ENCODE measurements at places on chromosomes 6 and 20.
A peak's percentile ranks its signal among the peaks of the same experiment; 100 is the strongest.

- DNase-seq = no peak
These were observed 54.8 kb downstream of the GPX5 start for GRCh38 chr6:28580475-28580874.

- no peak for DNase-seq
These were observed 4.9 kb downstream of the TM9SF4 start for GRCh38 chr20:32114305-32114960.

- no peak for DNase-seq
These were observed 198.9 kb downstream of the SYNDIG1 start for GRCh38 chr20:24668384-24668702.

- no peak for DNase-seq
These were observed 242.2 kb downstream of the NRN1 start for GRCh38 chr6:5764401-5764955.

GRCh38 chr6:144746902-144747469 lies 461.9 kb downstream of the UTRN start:
- no peak for DNase-seq

- DNase-seq = no peak
These were observed 52.6 kb downstream of the GFRAL start for GRCh38 chr6:55379895-55380294.

GRCh38 chr6:145028144-145028818 lies 707.0 kb downstream of the EPM2A start:
- DNase-seq = peak; percentile 33

DNA sequence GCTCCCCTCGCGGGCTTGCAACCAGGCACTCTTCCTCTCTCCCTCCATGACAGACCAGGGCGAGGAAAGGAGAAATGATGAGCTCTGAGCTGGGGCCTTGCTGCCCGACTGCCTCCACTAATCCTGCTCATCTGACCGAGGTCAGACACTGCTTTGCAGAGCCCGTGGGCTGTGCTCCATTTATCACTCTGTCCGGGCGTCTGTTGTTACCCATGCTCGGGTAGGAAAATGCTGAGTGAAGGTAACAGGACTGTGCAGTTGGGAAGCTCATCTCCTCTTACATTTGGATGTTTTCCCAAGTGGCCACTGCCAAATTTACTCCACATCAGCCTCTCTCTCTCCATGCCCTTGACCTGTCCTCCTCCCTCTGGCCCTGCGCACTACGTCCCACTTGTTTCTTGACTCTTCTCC lies 14.6 kb downstream of the RPS6KA2 start:
- no peak for DNase-seq

GRCh38 chr6:45586216-45587171 lies 208.8 kb upstream of the SUPT3H start:
- no peak for DNase-seq

- no peak for DNase-seq
These were observed 236.0 kb upstream of the JAG1 start for GRCh38 chr20:10909803-10910202.

DNA sequence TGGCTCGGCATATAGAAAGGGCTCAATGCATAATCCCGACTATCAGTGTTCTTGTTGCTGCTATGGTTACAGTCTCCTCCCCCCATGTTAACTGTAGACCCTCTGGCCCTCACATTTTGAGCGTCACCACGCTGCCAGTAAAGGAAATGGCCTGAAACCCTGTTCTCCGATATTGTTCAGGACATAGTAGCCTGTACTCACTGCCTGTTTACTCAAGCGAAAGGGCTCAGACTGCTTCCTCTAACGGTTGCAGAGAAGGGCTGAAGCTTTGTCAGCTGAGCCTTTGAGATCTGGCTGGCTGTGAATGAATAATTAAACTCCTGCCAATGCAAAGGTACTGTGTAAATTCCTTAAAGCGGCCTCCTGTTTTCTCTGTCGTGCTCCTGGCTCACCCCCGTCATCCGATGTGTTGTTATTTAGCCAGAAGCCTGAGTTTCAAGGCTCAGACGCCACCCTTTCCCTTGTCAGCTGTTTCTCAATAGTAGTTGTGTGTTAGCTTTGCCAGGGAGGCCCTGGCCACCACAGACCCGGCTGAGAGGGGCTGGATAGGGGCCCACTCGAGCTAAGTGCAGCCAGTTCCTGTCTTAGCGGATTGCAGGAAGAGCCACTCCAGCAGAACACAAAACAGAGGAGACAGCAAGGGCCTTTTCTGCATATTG lies 31.2 kb upstream of the RALGAPA2 start:
- DNase-seq = peak; percentile 58

GRCh38 chr6:69063401-69063800 lies 428.3 kb downstream of the ADGRB3 start:
- DNase-seq = no peak

DNA sequence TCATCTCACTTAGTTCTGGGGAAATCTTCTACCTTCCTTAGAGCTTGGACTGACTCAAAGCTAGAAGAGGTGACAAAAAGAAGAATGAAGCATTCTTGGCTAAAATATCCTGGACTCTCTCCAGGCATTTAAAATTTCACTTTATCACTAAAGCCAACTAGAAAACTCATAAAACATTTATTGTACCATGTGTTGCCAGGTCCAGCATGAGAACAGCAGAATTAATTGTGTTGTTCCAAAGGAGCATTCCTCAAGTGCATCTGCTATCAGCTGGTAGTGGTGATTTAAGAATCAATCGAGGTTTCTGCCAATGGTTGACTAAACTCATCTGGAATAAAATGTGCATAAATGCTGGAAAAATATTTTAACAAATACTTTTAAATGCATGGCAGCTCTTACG lies 147.3 kb upstream of the SSTR4 start:
- no peak for DNase-seq

DNA sequence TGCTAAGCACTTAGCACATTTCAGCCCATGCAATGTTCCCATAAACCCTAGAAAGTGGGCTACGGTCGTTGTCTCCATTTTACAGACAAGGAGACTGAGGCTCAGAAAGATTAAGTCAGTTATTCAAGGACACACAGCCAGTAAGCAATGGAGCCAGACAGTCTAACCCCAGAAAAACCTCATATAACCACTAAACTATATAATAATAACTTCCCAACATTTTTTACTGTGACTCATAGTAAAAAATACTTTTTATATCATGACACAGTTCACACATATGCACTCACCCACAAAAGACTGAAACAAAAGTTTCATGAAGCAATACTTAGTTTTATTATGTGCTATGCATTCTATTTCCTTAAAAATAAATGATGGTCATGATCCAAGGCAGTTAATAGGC lies 66.2 kb upstream of the EYA2 start:
- DNase-seq = no peak

- DNase-seq = no peak
These were observed 160.4 kb upstream of the SLC22A16 start for GRCh38 chr6:110636781-110637180.

DNA sequence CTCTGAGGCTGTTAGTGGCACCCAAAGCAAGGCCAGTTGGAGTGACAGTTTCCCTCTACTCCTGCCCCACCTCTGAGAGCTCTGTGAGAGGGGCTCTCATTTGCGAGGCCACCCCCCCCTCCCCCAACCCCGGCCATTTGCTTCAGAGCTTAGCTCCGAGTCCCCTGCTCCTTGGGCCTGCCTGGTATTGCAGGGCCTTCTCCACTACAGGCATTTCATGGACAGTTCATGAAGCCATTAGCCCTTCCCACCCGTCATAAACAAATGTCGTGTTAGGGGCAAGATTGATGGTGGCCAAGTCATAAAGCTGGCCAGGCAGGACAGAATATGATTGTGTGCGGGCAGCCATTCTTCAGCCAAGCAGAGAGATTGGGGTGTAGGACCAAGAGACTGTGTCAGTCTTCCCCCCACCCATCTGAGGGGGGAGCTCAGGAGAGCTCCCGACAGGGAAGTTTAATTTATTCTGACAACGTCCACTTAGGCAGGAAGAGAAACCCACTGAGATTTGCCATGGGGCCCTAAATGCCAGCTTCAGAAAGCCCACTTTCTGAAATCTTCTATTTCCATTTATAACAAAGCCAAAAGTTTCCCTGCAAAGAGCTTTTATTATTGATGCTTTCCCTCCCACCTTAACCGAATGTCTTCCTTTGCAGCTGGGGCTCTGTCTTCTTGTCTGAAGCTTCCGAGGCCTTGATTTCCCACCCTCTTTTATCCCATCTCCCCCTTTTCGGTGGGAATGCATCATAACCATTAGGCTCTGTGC lies 7.2 kb downstream of the FOXC1 start:
- DNase-seq = no peak

DNA sequence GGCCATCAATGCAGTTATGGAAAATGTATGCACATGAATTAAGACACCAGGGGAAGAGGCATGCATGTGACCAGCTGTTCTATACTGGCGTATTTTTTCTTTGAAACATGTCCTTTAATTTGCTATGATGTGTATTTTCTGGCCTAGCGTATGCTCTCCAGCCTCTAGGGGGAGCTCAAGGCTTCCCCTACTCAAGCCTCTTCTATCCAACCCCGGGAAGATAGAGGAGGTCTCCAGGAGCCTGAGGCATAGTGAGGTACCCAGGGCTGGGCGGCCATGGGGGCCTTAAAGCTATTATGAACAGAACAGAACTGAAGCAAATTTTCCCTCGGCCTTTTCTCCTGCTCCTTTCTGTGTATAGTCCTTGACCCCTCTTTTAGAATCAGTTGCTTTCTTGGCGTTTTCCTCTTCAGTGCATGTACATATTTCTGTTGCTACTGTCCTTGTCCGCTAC lies 528.9 kb downstream of the MAFB start:
- DNase-seq = peak; percentile 46

GRCh38 chr6:139028658-139029469 lies at the start of gene ABRACL:
Gene ABRACL, plus strand, starts transcription at chr6:139028745. Its CDS starts 5,416 bp downstream, at chr6:139034161.
- DNase-seq = peak; percentile 69

GRCh38 chr6:149264629-149265028 lies 52.9 kb upstream of the TAB2 start:
- no peak for DNase-seq

- no peak for DNase-seq
These were observed 113.6 kb upstream of the EMILIN3 start for GRCh38 chr20:41480054-41480770.

- no peak for DNase-seq
These were observed 7.5 kb downstream of the VGLL2 start for GRCh38 chr6:117272891-117273290.

DNA sequence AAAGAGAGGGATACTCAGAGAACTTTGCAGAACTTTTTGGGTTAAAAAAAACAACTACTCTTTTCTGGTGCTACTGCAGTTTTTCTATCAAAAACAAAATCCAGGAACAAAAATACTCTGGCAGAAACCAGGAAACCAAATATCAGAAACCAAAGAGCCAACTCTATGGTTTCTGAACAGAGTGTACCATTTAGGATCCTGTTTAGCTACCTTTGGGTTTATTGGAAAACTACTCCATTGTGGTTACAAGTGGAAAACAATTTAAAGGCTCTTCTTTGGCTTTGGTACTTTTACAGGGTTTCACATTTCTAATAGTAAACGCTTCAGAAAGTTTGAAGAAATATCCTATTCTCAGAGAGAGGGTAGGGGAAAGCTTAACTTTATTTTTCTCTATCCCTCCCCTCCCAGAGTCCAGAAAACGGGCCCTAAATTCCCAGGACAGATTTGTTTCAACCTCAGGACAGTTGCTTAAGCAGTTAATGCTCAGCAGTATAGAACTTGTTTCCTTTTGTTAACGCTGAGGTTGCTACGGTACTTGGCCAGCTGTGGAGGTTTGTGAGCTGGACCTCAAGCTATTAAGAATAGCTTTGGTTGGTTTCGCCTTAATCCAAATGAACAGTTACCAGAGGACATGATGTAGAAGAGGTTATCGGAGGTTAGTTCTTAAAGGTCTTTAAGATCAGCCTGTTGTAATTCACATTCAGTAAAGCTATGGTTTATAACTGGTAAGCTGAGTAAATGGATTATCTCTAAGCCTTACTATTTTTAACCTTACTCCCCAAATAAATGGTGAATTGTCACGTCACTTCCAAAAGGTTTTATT lies 47.9 kb downstream of the FOXO3 start:
- DNase-seq = no peak

- no peak for DNase-seq
These were observed 14.0 kb downstream of the RPS6KA2 start for GRCh38 chr6:166613027-166613426.

Measured in prostate gland (tissue), 2 donors.